ENCODE measurements at places on chromosomes 1 and 21. TPM values are rescaled to one million over a fixed set of nuclear protein-coding genes. Genes with fewer than 3 reads are reported as not detected.

Gene SAMSN1
- total RNA-seq: not detected

Gene CD84
- not detected for total RNA-seq

Gene CHD5
- 0.12 TPM for total RNA-seq

Gene ASAP3
- 65.1 TPM for total RNA-seq

Gene SLC9C2
- not detected for total RNA-seq

Gene BTBD8
- total RNA-seq: 5.3 TPM

Gene SLC27A3
- 14.3 TPM for total RNA-seq

Gene OXCT2
- total RNA-seq: 1.8 TPM

Gene PDE9A
- total RNA-seq: 0.49 TPM

Gene MFSD2A
- total RNA-seq: 10.5 TPM

Gene LRRC3
- total RNA-seq: 1.3 TPM

Gene KRTAP7-1
- not detected for total RNA-seq

Gene LIN28A
- not detected for total RNA-seq

Gene ERO1B
- 6.3 TPM for total RNA-seq

Gene CRYBG2
- total RNA-seq: not detected

Gene TMEM125
- total RNA-seq: not detected

Gene LCE3D
- not detected for total RNA-seq

Gene NBPF6
- total RNA-seq: not detected

Gene MYOG
- total RNA-seq: not detected

Gene SLC6A9
- total RNA-seq: 16.0 TPM

Gene OR2L13
- total RNA-seq: not detected

Gene ACKR1
- total RNA-seq: not detected

Gene NTMT2
- not detected for total RNA-seq

Gene C1orf141
- not detected for total RNA-seq

Gene TFF2
- total RNA-seq: not detected

Gene S100A1
- not detected for total RNA-seq

Gene FMO5
- 2.9 TPM for total RNA-seq

Gene PGLYRP3
- not detected for total RNA-seq

Gene PROK1
- 0.12 TPM for total RNA-seq

Gene ATAD3B
- 12.8 TPM for total RNA-seq

Gene GLIS1
- 12.6 TPM for total RNA-seq

Gene IGSF3
- 7.7 TPM for total RNA-seq

Gene AMY1A
- not detected for total RNA-seq

Gene OR2AJ1
- not detected for total RNA-seq

Gene MARK1
- 3.5 TPM for total RNA-seq

Gene CYP4A22
- total RNA-seq: not detected

Gene OLIG2
- total RNA-seq: not detected

Gene TSSK3
- 1.6 TPM for total RNA-seq

Gene SMPDL3B
- total RNA-seq: not detected

Gene USH2A
- under 0.01 TPM for total RNA-seq

Gene MANEAL
- total RNA-seq: 1.6 TPM

Gene HLX
- 7.2 TPM for total RNA-seq

Gene FMOD
- total RNA-seq: 1.9 TPM

Gene KPRP
- total RNA-seq: not detected

Gene FAM177B
- total RNA-seq: not detected

Gene CELF3
- not detected for total RNA-seq

Gene FMO4
- total RNA-seq: 40.0 TPM

Gene OR2W3
- 1.7 TPM for total RNA-seq

Gene WLS
- total RNA-seq: 40.7 TPM

Gene ASTN1
- 0.24 TPM for total RNA-seq

Measured in hair follicle dermal papilla cell (primary cell).